ENCODE measurements at places on chromosomes 2 and 18. TPM values are rescaled to one million over a fixed set of nuclear protein-coding genes. Genes with fewer than 3 reads are reported as not detected.

GRCh38 chr2:32284321-32284720 lies 6.6 kb downstream of the YIPF4 start:
- no peaks in the 10 kb centered on the region for H3K4me1 ChIP-seq

DNA sequence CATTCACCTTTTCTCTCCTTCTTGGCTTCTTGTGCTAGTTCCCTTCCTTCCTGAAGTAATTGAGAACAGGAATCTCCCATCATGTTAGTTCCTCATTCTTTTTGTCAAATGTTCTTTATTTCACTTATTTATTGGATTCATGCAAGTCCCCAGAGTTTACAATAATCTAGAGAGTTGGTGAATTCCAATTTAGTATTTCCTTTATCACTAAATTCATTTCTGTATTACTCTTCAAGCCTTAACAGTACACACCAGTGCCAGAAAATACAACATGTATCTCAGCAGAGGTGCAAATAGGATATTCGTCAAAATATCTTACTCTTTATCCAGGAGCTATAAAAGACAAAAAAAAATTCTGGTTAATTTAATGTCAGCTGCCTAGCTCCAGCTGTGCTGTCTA lies 121.9 kb upstream of the SETBP1 start:
- DNase-seq, result no peak
- H3K4me1 ChIP-seq, result peaks cover 5% of the 10 kb centered on the region
- no peaks in the 10 kb centered on the region for H3K27me3 ChIP-seq
- H3K4me3 ChIP-seq, result no peak overlapping the region
- H3K27ac ChIP-seq, result no peak overlapping the region
- H3K36me3 ChIP-seq, result no peaks in the 10 kb centered on the region

- no peaks in the 10 kb centered on the region for H3K27me3 ChIP-seq
- H3K4me1 ChIP-seq, result no peaks in the 10 kb centered on the region
- H3K4me3 ChIP-seq, result no peak overlapping the region
- no peak for DNase-seq
- H3K27ac ChIP-seq, result no peak overlapping the region
Measured at GRCh38 chr2:208077276-208077675, 47.0 kb downstream of the CRYGD start.

GRCh38 chr18:4060427-4061281 lies 394.5 kb downstream of the DLGAP1 start:
- no peaks in the 10 kb centered on the region for H3K4me1 ChIP-seq
- no peak overlapping the region for H3K4me3 ChIP-seq
- no peak overlapping the region for H3K27ac ChIP-seq
- H3K36me3 ChIP-seq, result no peaks in the 10 kb centered on the region

DNA sequence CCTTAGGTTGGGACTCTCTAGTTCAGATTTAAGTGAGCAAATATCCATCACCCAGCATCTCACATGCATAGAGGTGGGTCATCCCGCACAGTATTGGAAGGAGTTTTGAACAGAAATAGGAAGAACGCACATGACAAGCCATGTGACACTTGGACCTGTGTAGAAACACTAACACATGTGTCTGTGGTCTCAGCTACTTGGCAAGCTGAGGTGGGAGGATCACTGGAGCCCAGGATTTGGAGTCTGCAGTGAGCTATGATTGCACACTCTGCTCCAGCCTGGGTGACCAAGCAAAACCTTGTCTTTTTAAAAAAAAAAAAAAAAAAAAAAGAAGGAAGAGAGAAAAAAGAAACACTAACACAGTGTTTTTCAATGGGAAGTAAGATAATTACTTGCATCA lies 5.4 kb upstream of the MTCL1 start:
- H3K4me3 ChIP-seq, result no peak overlapping the region
- DNase-seq, result no peak
- no peaks in the 10 kb centered on the region for H3K36me3 ChIP-seq
- no peak overlapping the region for H3K27ac ChIP-seq
- peaks cover 27% of the 10 kb centered on the region for H3K4me1 ChIP-seq
- peaks cover 9% of the 10 kb centered on the region for H3K27me3 ChIP-seq

DNA sequence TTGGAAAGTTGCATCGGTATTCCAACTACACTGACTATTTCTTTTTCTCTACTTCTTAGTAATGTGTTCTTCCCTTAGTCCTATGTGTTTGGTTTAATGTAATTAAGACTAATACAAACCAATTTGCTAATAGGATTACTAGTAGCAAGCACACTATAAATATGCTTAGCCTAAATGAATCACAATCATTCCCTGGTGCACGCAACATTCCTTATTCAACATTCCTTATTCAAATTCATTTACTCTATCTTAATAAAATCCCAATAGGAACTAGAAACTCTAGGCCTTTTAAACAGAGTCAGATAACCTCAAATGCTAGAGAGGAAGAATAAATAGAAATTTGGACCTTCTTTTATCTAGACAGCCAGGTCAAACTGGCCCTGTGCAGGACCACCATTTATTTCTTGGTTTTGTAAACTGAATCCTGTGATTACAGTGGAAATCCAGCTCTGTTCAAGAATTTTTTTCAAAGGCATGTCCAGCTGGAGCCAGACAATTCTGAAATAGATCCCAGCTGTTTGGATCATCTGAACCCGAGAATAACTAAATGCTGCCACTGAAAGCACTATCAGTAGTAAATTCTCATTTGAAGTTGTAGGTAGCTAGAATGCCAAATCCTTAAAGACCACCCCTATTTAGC lies 103.1 kb downstream of the PPP1R1C start:
- no peak overlapping the region for H3K4me3 ChIP-seq
- no peak overlapping the region for H3K27ac ChIP-seq
- H3K4me1 ChIP-seq, result no peaks in the 10 kb centered on the region
- DNase-seq, result no peak
- no peaks in the 10 kb centered on the region for H3K27me3 ChIP-seq

DNA sequence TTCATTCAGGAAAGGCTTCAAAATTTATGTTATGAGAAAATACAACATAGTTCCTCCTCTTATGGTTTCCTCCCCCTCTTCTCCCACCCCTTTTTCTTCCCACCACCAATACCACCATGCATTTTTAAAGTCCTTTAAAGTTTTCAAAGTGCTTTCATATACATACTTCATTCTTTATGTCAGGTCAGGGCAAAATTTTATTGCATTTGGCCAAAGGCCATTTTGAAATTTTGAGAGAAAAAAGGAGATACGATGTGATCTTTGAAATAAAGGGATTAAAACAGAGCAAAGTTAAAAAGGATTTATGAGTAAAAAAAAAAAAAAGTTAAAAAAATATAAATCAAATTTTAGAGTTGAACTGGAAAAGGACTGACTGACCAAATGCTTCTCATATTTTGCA lies 792.5 kb upstream of the FANCL start:
- no peak overlapping the region for H3K4me3 ChIP-seq
- no peak overlapping the region for H3K27ac ChIP-seq
- no peaks in the 10 kb centered on the region for H3K27me3 ChIP-seq
- H3K4me1 ChIP-seq, result no peaks in the 10 kb centered on the region

DNA sequence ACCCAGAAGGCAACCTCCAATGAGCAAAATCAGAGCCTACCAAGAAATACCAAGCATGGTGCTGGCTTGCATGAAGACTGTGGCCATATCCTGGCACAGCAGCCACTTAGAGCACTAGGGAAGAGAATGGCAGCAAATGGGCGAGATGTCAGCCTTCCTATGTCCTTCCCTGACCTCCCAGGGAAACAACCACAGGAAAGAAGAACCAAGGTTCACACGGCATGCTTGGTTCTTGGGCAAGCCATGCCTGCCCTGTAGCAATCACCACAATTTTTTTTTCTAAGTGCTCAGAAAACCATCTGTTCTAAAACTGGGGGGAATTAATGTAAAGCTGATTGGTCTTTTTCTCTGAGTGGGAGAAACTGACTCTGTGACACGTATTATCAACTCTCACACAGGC lies 27.8 kb downstream of the GALNT14 start:
- no peaks in the 10 kb centered on the region for H3K4me1 ChIP-seq
- no peak overlapping the region for H3K27ac ChIP-seq
- no peaks in the 10 kb centered on the region for H3K36me3 ChIP-seq
- no peaks in the 10 kb centered on the region for H3K27me3 ChIP-seq
- DNase-seq, result no peak
- no peak overlapping the region for H3K4me3 ChIP-seq

GRCh38 chr2:4903656-4904348 lies 788.4 kb upstream of the SOX11 start:
- no peak overlapping the region for H3K27ac ChIP-seq
- no peaks in the 10 kb centered on the region for H3K27me3 ChIP-seq
- DNase-seq, result no peak
- no peaks in the 10 kb centered on the region for H3K4me1 ChIP-seq
- no peak overlapping the region for H3K4me3 ChIP-seq
- H3K36me3 ChIP-seq, result no peaks in the 10 kb centered on the region

- H3K27ac ChIP-seq, result no peak overlapping the region
- H3K4me3 ChIP-seq, result no peak overlapping the region
- H3K4me1 ChIP-seq, result no peaks in the 10 kb centered on the region
- H3K36me3 ChIP-seq, result no peaks in the 10 kb centered on the region
Measured at GRCh38 chr2:149183187-149183586, 144.7 kb downstream of the LYPD6B start.

GRCh38 chr2:152585830-152586484 lies 131.3 kb downstream of the PRPF40A start:
- H3K4me1 ChIP-seq, result peaks cover 8% of the 10 kb centered on the region
- H3K27me3 ChIP-seq, result no peaks in the 10 kb centered on the region
- H3K27ac ChIP-seq, result no peak overlapping the region
- H3K36me3 ChIP-seq, result no peaks in the 10 kb centered on the region

DNA sequence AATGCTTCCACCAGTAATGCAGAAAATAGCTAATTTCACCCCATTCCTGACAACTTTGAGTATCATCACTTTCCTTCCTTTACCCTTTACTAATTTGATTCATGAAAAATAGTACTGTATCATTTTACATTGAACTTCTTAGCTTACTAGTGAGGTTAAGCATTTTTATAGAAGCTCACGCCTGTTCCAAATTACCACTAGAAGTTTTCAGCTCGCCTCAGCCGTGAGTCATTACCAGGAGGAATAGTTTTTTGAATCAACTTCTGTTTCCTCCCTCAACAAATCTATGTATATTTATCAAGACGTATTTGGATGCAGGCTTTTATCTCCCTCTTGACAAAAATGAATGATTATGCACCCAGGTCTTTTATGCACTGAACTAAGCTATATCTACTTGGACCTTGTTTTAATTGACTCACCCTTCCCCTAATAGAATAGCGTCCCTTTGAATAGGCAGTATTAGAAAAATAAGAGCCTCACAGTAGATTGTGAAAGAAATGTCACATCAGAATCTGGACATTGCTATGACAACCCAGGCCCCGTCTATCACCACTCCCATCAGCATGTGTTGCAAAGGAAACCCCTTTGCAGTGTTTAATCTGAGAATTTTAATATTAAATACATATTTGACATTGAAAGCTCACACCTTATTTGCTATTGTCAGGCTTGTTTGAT lies 207.4 kb upstream of the NRP2 start:
- no peaks in the 10 kb centered on the region for H3K27me3 ChIP-seq
- no peak for DNase-seq
- H3K36me3 ChIP-seq, result no peaks in the 10 kb centered on the region
- no peak overlapping the region for H3K4me3 ChIP-seq

The TFCP2L1 gene
- total RNA-seq, result 0.05 TPM

The OSBPL1A gene
- 0.63 TPM for total RNA-seq

The ACMSD gene
- total RNA-seq, result not detected

The PARD3B gene
- not detected for total RNA-seq

The FEV gene
- total RNA-seq, result not detected

The ARHGAP25 gene
- total RNA-seq, result 207 TPM

The KCNF1 gene
- not detected for total RNA-seq

The CNGA3 gene
- total RNA-seq, result not detected
